Foreskin fibroblast (primary cell): ENCODE measurements at places on chromosomes 2 and 18.

- DNase-seq: peak; percentile 39
These were observed 16.0 kb downstream of the TMEM177 start for GRCh38 chr2:119694845-119695521.

GRCh38 chr2:73944714-73945113 is 18.0 kb downstream of the DGUOK start:
- DNase-seq: no peak

- DNase-seq: no peak
These were observed 45.2 kb downstream of the EIF2AK3 start for GRCh38 chr2:88582030-88582429.

DNA sequence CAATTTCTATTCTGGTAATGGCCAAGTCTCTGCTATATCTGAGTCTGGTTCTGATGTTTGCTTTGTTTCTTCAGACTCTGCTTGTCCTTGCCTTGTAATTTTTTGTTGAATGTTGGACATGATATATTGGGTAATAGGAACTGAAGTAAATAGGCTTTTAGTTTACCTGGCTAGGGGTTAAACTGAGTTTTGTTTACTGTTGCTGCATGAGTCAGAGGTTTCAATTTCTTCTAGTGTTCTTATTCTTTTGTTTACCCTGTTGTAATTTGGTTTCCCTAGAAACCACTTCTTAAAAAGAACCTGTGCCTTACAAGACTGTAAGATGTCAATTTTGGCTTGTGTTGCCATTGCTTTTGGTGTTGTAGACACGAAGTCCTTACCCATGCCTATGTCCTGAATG is 285.0 kb upstream of the KCNH7 start:
- no peak for DNase-seq

GRCh38 chr2:128354161-128354560 is 35.5 kb upstream of the HS6ST1 start:
- DNase-seq: no peak

DNA sequence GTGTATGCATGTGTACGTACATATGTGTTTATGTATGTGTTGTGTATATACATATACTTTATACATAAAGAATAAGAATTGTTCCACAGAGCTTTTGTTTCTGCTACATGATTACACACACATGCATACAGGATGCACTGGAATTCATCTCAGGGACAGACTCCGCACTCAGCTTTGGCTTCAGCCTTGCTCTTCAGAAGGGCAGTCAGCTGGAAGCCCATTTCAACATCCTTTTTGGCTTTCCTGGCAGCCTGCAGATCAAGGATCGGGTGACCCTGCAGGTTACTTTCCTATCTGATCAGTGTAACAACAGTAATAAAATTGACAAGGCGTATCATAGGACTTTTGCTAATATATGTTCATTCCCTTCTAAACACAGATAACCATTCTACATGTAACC is 144.1 kb upstream of the COPS8 start:
- DNase-seq: no peak

DNA sequence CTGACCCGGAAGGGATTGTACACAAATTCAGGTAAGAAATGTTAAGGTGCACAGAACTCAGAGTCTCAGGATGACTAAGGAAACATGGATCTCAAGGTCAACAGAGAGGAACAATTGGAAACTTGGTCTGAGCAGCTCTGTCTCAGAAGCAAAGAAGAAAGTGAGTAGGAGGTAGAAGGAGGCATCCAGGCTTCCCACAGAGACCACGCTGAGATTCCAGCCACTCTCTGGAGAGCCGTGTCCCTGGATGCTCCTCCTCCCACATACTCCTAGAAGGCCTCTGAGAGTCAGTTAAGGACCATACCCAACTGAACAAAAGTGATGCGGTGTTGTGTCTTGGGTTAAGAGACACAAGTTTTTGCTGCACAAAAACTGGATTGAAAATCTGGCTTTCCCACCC is 8.6 kb upstream of the PLB1 start:
- no peak for DNase-seq

- DNase-seq: peak; percentile 18
These were observed 37.1 kb downstream of the FAM161A start for GRCh38 chr2:61816480-61817355.

DNA sequence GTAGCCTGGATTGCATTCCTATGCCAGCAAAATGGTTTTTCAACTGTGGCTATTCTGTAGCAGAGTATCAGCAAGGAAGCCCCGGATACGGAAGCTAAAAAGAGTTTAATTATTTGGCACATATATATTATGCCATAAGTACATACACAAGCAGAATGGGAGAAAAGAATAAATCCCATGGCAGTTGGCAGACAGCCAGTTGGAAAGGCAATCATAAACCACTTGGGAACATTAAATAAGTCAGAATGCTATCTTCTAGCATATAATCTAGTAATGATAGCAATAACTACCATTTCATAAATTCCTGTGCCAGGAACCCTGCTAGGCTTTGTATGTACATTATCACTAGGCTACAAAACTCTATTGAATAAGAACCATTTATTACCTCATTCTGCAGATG is 26.0 kb downstream of the GALNT5 start:
- no peak for DNase-seq

GRCh38 chr2:120793682-120794403 is 58.2 kb downstream of the GLI2 start:
- DNase-seq: peak; percentile 44

- DNase-seq: no peak
These were observed 626 bp downstream of the CAPN10 start for GRCh38 chr2:240586919-240587800.

DNA sequence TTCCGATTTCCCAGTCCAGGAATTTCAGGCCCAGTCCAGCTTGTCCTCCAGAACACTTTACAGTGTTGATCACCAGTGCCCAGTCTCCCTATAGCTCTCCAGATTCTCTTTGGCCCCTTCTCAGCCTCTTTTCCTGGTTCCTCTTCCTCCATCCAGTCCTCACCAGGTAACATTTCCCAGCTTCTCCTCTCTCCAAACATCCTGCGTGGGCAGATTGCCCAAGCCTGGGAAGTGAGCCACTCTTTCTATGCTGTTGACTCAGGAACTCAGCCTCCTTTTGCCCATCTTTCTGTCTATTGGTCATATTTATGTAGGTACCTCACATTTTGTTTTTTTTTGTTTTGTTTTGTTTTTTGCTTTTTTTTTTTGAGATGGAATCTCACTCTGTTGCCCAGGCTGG is 109.4 kb downstream of the LYPD1 start:
- no peak for DNase-seq

GRCh38 chr2:42959234-42960001 is 167.0 kb upstream of the HAAO start:
- DNase-seq: no peak

- DNase-seq: peak; percentile 73
These were observed 306.0 kb upstream of the COL3A1 start for GRCh38 chr2:188668017-188668680.

DNA sequence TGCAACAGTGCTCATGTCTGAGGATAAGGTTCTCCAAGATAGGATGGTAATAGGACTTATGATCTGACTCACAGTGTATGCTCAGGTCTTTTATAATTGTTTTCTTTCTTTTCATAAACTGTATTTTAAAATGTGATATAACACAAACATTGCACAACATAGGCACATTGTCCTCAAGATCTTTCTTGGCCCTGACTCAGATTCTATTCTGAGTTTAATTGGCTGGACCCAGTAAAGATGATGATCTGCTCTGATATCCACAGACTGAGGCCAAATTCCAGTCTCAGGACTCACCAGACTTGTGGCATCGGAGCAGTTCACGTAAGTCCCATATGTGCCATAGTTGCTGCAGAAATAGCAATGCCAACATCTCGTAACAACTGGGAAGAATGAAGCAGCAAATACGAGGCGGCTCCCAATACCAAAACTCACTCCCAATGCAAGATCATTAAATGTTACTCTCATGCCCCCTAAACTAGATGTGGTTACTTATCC is 448.9 kb upstream of the SLC14A2 start:
- peak; percentile 97 for DNase-seq

DNA sequence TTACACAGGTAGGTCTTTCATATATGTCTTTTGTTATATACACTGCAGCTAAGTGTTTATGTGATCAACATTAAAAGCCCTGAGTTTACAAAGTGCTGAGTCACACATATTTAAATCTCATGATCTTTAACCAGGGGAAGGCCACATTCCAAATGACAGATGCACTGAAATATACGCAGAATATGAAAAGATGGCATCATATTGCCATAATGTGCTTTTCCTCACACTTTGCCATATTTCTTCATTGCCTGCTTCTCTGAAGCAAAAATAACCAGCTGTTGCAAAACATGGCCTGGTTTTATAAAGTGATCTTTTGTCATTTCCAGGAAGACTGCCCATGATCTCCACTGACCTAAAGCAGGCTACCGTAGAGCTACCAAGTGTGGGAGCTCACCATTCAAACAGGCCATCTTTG is 93.5 kb upstream of the MAPRE2 start:
- peak; percentile 75 for DNase-seq

DNA sequence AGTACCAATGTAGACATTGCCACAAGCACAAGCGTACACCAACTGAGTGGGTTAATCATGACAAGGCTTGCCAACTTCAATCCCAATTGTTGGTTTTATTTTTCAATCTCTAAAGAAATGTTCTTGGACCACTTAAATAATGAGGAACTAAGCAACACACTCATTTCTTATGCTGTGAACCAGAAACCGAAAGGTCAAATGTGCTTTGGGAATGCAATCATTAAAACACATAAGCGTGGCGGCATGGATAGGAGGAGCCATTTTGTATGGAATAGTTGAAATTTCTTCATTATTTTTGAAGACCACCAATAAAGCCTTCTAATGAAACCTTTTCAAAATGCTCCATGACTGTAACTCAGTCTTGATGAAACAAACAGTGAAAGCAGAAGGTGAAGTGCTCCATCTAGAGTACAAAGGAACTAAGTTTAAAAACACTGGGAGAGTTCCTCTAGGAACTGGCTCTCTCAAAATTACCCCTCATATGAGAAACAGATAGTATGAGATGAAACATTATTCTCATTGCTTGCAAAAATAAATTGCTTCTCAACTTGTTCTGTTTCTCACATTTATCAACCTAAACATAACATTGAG is 113.2 kb upstream of the CHST9 start:
- no peak for DNase-seq

DNA sequence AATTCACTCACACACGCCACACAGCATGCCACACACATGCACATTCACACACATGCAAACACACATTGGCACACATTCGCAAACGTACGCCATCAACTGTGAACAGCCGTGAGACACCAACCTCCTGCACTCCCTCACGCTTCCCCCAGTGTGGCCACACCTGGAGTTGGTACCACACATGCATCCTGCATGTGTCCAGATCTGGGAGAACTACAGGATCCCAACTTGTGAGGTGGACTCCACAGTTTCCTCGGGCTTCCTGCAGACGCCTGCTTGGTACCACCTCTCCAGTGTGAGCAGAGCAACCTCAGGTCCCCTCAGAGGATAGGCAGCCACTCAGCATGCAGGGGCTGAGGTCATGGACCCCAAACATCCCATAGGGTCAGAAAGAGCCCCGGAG is 239.0 kb downstream of the EIPR1 start:
- DNase-seq: no peak

DNA sequence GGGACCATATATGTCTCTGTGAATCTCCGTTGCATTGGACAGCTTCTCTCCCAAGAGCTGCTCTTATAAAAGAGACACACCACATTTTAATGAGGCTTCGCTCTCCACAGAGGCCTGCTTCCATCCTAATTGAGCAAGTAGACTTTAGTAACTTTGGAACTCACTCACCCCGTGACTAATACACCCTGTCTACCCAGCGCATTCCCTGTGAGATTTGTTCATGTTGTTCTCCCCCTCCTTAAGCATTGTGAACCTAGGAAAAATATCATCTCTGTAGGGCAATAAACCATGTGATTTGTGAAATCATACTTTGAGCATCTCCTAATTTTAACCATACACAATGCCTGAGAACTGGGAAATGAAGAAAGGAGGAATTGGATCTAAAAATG is 56.9 kb downstream of the MCFD2 start:
- peak; percentile 70 for DNase-seq

- peak; percentile 26 for DNase-seq
These were observed 591 bp downstream of the ASXL2 start for GRCh38 chr2:25877431-25878360.

GRCh38 chr18:37665346-37665745 is 99.7 kb upstream of the CELF4 start:
- DNase-seq: no peak

DNA sequence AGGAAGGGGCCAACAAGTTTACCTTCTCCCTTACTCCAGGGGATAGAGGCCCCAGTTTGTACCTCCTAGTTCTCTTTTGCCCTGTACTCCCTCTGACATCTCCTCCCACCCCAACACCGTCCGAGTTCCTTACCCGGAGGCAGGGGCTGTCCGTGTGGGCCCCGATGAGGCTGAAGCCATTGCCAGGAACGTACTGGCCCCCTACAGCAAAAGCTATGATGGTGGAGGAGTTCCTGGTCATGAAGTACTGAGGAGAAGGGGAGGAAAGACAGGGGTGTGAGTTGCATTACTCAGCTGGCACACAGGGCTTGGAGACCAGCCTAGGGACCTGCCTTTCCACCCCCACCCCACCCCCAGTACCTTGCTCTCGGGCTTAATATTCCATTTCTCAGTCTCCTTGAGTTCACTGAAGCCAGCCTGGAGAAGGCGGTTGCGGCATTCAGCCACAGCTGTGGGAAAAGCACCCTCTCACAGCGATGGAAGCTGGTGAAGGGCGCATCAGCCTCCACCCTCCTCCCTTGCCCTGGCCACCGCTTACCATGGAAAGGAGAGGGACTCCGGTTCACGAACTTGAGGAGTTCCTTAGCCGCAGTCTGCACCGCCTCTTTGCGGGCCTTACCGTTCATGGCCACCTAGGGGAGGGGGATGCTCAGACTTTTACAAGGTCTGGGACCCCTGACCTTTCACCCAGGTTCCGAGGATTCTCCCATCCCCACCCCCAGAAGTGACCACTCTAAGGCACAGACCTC is 1.0 kb downstream of the DNPEP start:
- DNase-seq: no peak

DNA sequence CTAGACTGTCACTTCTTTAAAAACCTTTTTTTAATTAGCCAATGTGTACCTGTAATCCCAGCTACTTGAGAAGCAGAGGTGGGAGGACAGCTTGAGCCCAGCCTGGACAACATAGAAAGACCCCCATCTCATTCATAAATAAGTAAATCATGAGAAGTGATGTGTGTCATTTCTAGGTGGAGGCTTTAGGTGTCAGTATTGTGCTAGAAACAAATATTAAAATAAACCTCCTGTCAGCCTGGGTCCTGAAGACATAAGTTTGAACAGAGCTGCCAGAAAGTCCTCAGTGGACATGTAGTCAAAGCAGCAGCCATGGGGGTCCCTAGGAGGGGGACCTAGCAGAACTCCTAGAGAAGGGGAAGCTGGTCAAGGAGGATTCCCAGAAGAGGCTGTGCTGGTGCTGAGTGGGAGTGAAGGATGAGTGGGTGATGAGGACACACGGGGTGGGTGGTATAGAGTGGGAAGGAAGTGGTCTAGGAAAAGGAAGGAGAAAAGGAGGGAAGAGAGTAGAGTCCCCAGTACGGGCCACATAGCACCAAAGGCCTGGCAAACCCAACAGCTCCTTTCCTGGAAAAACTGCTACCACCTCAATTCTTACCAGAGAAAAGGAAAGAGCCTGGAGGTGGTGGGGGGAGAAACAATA is 316.6 kb upstream of the NCKAP5 start:
- peak; percentile 4 for DNase-seq

- no peak for DNase-seq
These were observed 154.2 kb downstream of the ATAD2B start for GRCh38 chr2:23772684-23773083.

GRCh38 chr2:227864161-227864756 is 7.2 kb upstream of the DAW1 start:
- DNase-seq: no peak

GRCh38 chr18:56083523-56084287 is 495.7 kb upstream of the TCF4 start:
- DNase-seq: no peak
